ENCODE measurements at places on chromosomes 4 and X.

- DNase-seq, result no peak
Observed at GRCh38 chr4:87589531-87589930, 18.8 kb upstream of the DSPP start.

- no peak for DNase-seq
Observed at GRCh38 chr4:183747931-183748670, 89.0 kb downstream of the TRAPPC11 start.

GRCh38 chrX:9308426-9308825, 156.4 kb upstream of the TBL1X start:
- no peak for DNase-seq

- DNase-seq, result no peak
Observed at GRCh38 chr4:145935253-145936141, 3.1 kb downstream of the ZNF827 start.

- no peak for DNase-seq
Observed at GRCh38 chr4:13642170-13642950, 14.8 kb upstream of the BOD1L1 start.

- DNase-seq, result no peak
Observed at GRCh38 chrX:30592831-30593230, 15.3 kb upstream of the TASL start.

DNA sequence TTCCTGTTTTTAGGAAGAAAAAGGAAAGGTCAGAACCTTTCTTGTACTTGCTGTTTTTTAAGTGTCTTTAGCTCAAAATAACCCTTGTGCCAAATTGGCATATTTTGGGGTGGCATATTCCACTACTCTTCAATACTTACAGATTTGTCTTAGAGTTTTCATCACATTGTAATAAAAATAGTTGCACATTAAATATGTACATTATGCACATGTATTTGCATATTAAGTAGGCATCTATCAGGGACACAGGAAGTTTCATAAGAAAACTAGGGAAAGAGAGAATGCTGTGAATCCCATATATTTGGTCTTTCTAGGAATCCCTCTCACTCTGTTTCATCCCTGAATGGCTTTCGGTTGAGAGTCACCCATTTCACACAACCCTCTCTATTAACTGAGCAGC, 139.6 kb downstream of the LARP7 start:
- DNase-seq, result no peak

Measured in HL-60 (cell line).